ENCODE measurements at places on chromosomes 7 and 10. TPM values are rescaled to one million over a fixed set of nuclear protein-coding genes. Genes with fewer than 3 reads are reported as not detected.

The RNF32 gene
- 0.54 TPM for total RNA-seq

The BAIAP2L1 gene
- total RNA-seq = 1.1 TPM

The FAM200A gene
- 5.9 TPM for total RNA-seq

The APBB1IP gene
- 5.9 TPM for total RNA-seq

The SORBS1 gene
- total RNA-seq = 0.74 TPM

The KIN gene
- 7.0 TPM for total RNA-seq

The GCK gene
- total RNA-seq = not detected

The RADIL gene
- 0.25 TPM for total RNA-seq

The AGBL3 gene
- total RNA-seq = 0.41 TPM

The HOXA10 gene
- 0.08 TPM for total RNA-seq

The ACSM6 gene
- total RNA-seq = not detected

The STAG3 gene
- 0.90 TPM for total RNA-seq

The NT5C2 gene
- 122 TPM for total RNA-seq

The DNAH11 gene
- 2.7 TPM for total RNA-seq

The CPED1 gene
- 30.0 TPM for total RNA-seq

The WNT8B gene
- not detected for total RNA-seq

The DLX5 gene
- not detected for total RNA-seq

The LIPM gene
- total RNA-seq = 0.82 TPM

The CNTNAP2 gene
- total RNA-seq = not detected

The LOXL4 gene
- 14.3 TPM for total RNA-seq

The EPHB6 gene
- total RNA-seq = 11.0 TPM

The HECW1 gene
- total RNA-seq = 3.6 TPM

The VSIR gene
- 20.6 TPM for total RNA-seq

The UCN3 gene
- not detected for total RNA-seq

The AS3MT gene
- total RNA-seq = 7.0 TPM

The STRIP2 gene
- total RNA-seq = 6.9 TPM

The HOXA3 gene
- total RNA-seq = 3.5 TPM
